Transverse colon (tissue), 4 donors: ENCODE measurements at places on chromosomes 4 and X.

- no peak for DNase-seq
- peak overlapping the region; percentile 4 for H3K27ac ChIP-seq
- H3K36me3 ChIP-seq, result no peaks in the 10 kb centered on the region
- no peaks in the 10 kb centered on the region for H3K27me3 ChIP-seq
Observed at GRCh38 chr4:89316931-89317366, 9.3 kb upstream of the GPRIN3 start.

- no peaks in the 10 kb centered on the region for H3K27me3 ChIP-seq
- no peaks in the 10 kb centered on the region for H3K36me3 ChIP-seq
- DNase-seq, result no peak
- no peak overlapping the region for H3K4me3 ChIP-seq
- no peaks in the 10 kb centered on the region for H3K4me1 ChIP-seq
Observed at GRCh38 chr4:8291036-8291682, 21.6 kb downstream of the HTRA3 start.

DNA sequence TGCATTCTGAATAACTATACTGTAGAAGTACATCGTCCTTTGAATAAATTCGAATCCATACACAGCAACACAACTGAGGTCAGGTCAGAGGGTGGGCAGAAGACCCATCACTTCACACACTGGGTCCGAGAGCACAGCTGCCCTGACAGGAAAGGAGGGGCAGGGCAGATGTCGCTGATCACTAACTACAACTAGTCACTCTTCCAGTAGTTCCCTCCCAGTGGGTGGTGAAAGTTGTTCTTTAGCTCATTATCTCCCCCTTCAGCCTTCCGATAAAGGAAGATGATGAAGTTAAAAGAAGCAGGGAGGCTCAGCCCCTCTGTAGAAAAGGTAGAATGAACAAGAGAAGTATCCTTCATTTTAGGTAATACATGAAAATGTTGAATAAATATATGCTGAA lies 278.9 kb downstream of the INPP4B start:
- H3K27me3 ChIP-seq, result no peaks in the 10 kb centered on the region
- H3K36me3 ChIP-seq, result no peaks in the 10 kb centered on the region
- no peak overlapping the region for H3K4me3 ChIP-seq
- peaks cover 3% of the 10 kb centered on the region for H3K4me1 ChIP-seq
- peak; percentile 35 for DNase-seq

DNA sequence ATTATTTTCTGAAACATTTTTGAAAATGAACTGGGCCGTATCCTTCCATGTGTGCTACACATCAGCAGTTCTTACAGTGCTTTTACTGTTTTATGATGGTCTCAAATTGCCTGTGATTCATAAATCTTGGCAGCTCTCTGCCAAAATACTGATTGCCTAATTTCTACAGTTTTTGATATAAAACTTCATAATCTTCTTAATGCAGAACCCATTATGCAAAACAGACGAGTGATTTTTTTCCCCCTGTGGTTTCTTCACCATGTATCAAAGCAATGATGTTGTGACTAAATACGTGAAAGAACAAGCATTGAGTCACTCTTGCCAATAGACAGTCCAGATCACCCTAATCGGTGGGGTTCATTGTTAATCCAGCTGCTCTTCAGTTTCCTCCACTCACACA lies 156.4 kb upstream of the WDR1 start:
- H3K36me3 ChIP-seq, result no peaks in the 10 kb centered on the region
- no peak overlapping the region for H3K4me3 ChIP-seq
- no peaks in the 10 kb centered on the region for H3K4me1 ChIP-seq
- no peak overlapping the region for H3K27ac ChIP-seq

DNA sequence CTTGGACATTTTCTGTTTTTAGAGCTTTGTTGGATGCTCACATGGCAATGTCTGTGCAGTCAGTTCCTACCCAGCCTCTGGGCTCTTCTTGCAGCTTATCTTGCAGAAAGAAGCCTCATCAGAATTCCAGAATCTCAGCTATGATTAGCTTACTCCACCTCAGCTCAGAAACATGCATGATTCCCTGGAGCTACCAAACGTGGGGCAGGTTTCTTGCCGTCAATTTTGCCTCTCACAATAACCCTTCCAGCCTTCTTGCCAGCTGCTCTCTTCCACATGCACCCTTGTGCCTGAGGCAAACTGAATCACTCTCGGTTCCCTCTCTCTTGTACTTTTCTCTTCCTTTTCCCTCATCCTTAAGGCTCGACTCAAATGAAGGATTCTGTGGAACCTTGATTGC lies 141.4 kb downstream of the PTTG2 start:
- H3K27ac ChIP-seq, result no peak overlapping the region
- no peak for DNase-seq
- H3K4me3 ChIP-seq, result no peak overlapping the region
- no peaks in the 10 kb centered on the region for H3K4me1 ChIP-seq

GRCh38 chrX:12469296-12469695 lies 321.9 kb upstream of the PRPS2 start:
- H3K4me1 ChIP-seq, result no peaks in the 10 kb centered on the region
- H3K4me3 ChIP-seq, result no peak overlapping the region
- H3K27me3 ChIP-seq, result no peaks in the 10 kb centered on the region
- H3K36me3 ChIP-seq, result no peaks in the 10 kb centered on the region

DNA sequence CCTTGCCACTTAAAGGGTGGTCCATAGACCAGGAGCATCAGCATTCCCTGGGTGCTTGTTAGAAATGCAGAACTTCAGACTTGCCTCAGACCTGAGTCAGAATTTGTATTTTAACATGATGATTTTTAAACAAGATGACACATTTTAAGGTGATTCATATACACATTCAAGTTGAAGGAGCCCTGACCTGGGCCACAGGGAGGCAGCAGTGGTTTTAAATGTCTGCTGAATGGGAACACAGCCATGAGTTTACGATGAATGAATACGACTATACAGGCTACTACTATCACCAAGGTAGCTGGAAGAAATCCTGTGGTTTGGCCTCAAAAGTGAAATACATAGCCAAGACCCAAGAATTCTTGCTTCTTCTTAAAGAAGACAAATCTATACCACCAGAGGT lies 2.9 kb downstream of the HDAC8 start:
- no peak overlapping the region for H3K27ac ChIP-seq
- no peaks in the 10 kb centered on the region for H3K36me3 ChIP-seq
- no peak overlapping the region for H3K4me3 ChIP-seq
- no peak for DNase-seq
- no peaks in the 10 kb centered on the region for H3K4me1 ChIP-seq
- H3K27me3 ChIP-seq, result no peaks in the 10 kb centered on the region

- H3K36me3 ChIP-seq, result no peaks in the 10 kb centered on the region
- no peaks in the 10 kb centered on the region for H3K4me1 ChIP-seq
- no peak overlapping the region for H3K27ac ChIP-seq
- DNase-seq, result no peak
- no peak overlapping the region for H3K4me3 ChIP-seq
Observed at GRCh38 chrX:143536176-143536575, 18.9 kb upstream of the SPANXN3 start.

DNA sequence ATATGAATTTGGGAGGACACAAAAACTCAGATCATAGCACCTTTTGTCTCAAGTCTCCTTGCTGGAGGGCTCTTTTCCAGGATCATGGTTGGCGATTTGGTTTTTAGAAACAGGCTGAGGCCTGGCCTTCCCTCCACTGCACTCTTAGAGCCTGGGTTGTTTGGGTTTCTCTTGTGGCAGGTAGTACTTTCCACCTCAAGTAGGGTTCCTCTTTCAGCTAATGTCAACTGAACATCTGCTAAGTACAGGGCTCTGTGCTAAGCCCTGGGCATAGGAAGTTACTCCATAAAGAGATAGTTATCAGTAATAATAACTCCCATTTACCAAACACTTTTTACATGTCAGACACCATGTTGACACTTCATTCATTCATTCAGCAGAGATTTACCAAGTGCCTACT lies 28.2 kb upstream of the APLN start:
- peaks cover 6% of the 10 kb centered on the region for H3K4me1 ChIP-seq
- H3K4me3 ChIP-seq, result no peak overlapping the region
- no peak overlapping the region for H3K27ac ChIP-seq
- DNase-seq, result no peak

DNA sequence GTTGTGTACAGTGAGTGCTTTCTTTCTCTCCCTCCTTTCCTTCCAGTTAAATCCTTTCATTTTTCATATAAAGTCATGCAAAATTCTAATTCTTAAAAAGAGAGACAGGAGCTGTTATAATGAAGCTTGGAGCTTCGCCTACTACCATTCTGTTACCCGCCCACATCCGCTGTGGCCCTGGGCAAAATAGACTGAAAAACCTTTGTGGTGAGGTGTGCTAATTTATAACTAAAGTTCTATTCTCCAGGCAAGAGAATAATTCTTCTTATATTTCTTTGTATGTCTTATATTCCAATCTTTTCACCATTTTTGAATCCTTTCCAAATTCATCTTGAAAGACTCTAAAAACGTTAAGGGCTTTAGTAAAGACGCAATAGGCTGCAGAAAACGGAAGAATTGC lies 7.0 kb downstream of the QRFPR start:
- DNase-seq, result no peak
- peaks cover 8% of the 10 kb centered on the region for H3K27me3 ChIP-seq
- H3K36me3 ChIP-seq, result no peaks in the 10 kb centered on the region
- H3K4me1 ChIP-seq, result no peaks in the 10 kb centered on the region

- no peaks in the 10 kb centered on the region for H3K4me1 ChIP-seq
- no peaks in the 10 kb centered on the region for H3K36me3 ChIP-seq
- peak overlapping the region; percentile 43 for H3K4me3 ChIP-seq
- no peak for DNase-seq
- H3K27me3 ChIP-seq, result no peaks in the 10 kb centered on the region
- H3K27ac ChIP-seq, result peak overlapping the region; percentile 87
Observed at GRCh38 chrX:103376979-103377324, 614 bp downstream of the BEX3 start.

- no peaks in the 10 kb centered on the region for H3K4me1 ChIP-seq
- no peak overlapping the region for H3K4me3 ChIP-seq
- H3K36me3 ChIP-seq, result no peaks in the 10 kb centered on the region
- H3K27ac ChIP-seq, result no peak overlapping the region
Observed at GRCh38 chrX:10902001-10902400, 209.1 kb upstream of the HCCS start.

DNA sequence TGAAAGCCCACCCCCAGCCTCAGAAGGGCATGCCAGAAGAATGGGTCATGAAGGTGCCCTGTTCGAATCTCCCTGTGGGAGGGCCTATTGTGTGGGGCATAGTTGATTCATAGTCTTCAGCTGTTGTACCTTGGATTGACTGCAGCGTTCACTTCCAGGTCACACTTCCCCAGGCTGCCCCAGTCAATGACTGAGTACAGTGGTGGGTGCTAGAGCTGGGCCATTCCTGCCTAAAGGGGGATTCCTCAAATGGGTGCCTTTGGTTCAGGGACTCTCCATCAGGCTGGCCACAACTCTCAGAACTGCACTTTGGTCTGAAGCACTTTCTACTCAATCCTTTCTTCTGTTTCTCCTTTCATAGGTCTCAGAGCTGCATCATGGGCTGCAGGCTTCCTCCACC lies 35.0 kb upstream of the RASGEF1B start:
- H3K27ac ChIP-seq, result peak overlapping the region; percentile 16
- H3K36me3 ChIP-seq, result no peaks in the 10 kb centered on the region
- no peaks in the 10 kb centered on the region for H3K4me1 ChIP-seq
- no peak overlapping the region for H3K4me3 ChIP-seq

GRCh38 chrX:21989384-21989783 lies 42.7 kb upstream of the PHEX start:
- no peaks in the 10 kb centered on the region for H3K27me3 ChIP-seq
- H3K27ac ChIP-seq, result no peak overlapping the region
- no peaks in the 10 kb centered on the region for H3K4me1 ChIP-seq
- no peaks in the 10 kb centered on the region for H3K36me3 ChIP-seq
- H3K4me3 ChIP-seq, result no peak overlapping the region

DNA sequence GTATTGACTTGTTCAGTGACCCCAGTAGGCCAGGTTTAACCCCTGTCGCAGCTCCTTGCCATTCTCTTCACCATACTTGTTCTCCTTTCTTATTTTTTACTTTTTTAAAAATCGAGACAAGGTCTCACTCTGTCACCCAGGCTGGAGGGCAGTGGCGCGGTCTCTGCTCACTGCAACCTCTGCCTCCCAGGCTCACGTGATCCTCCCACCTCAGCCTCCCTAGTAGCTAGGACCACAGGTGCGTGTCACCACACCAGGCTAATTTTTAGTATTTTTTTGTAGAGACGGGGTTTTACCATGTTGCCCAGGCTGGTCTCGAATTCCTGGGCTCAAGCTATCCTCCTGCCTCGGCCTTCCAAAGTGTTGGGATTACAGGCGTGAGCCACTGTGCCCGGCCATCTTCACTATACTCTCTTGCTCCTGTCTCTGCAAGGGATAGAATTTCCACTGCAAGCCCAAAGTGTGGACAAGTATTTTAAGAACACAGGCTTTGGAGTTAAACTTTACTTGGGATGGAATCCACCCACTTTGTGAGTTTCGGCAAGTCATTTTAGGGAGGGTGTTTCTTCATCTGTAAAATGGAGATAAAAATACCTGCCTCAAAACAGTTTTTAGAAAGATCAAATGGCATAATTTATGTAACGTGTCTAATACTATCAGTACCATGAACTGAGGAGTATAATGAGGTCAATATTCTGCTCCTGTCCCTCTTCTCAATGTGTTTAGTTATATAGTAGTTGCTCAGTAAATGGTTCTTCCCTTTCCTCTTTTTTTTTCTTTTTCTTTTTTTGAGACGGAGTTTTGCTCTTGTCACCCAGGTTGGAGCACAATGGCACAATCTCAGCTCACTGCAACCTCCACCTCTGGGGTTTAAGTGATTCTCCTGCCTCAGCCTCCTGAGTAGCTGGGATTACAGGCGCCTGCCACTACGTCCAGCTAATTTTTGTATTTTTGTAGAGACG lies 973 bp downstream of the YIPF6 start:
- peak overlapping the region; percentile 60 for H3K4me3 ChIP-seq
- no peak for DNase-seq
- H3K27ac ChIP-seq, result peak overlapping the region; percentile 95
- H3K4me1 ChIP-seq, result peaks cover 12% of the 10 kb centered on the region
- no peaks in the 10 kb centered on the region for H3K27me3 ChIP-seq
- H3K36me3 ChIP-seq, result no peaks in the 10 kb centered on the region

- no peak for DNase-seq
- H3K4me3 ChIP-seq, result no peak overlapping the region
- H3K27ac ChIP-seq, result no peak overlapping the region
- no peaks in the 10 kb centered on the region for H3K36me3 ChIP-seq
Observed at GRCh38 chrX:118654331-118654730, 73.1 kb upstream of the IL13RA1 start.

DNA sequence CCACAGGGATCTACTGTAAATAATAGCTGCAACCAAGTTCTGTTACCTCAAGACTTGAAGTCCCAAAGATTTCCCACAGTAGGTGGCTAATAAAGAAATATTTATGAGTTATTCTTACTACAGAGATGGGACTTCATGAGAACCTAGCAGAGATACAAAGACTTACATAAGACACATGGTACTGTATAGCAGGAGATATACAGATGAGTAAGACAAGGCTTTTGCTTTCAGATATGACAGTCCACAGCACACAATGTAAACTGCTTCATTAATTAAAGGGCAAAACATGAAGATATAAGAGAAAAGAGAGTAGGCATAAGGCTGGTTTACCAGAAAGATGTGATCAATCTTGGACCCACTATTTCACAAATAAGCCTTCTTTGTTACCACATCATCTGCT lies 6.6 kb downstream of the ANKRD17 start:
- peaks cover 5% of the 10 kb centered on the region for H3K36me3 ChIP-seq
- DNase-seq, result no peak
- H3K4me3 ChIP-seq, result no peak overlapping the region
- no peaks in the 10 kb centered on the region for H3K27me3 ChIP-seq
